Activated CD4-positive, alpha-beta T cell treated with anti-CD3 and anti-CD28 coated beads, Interleukin-2, amount 50 U/mL, for 24 hours (primary cell): ENCODE measurements at places on chromosomes 16 and 17.

DNA sequence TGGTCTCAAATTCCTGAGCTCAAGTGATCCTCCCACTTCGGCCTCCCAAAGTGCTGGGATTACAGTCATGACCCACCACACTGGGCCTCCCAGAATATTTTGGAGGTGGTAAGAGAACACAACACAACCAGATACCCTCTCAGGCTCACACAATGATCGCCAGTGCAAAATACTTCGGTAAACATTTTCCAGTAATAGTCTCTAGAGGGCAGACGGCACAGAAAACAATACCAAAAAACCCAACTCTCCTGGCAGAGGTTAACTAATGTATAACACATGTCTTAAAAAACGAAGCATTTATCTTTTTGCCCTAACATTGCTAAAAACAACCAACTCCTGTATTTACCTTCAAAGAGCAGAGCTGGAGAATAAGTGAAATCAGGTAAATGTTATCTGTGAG is 10.5 kb downstream of the NUFIP2 start:
- no peak for DNase-seq

DNA sequence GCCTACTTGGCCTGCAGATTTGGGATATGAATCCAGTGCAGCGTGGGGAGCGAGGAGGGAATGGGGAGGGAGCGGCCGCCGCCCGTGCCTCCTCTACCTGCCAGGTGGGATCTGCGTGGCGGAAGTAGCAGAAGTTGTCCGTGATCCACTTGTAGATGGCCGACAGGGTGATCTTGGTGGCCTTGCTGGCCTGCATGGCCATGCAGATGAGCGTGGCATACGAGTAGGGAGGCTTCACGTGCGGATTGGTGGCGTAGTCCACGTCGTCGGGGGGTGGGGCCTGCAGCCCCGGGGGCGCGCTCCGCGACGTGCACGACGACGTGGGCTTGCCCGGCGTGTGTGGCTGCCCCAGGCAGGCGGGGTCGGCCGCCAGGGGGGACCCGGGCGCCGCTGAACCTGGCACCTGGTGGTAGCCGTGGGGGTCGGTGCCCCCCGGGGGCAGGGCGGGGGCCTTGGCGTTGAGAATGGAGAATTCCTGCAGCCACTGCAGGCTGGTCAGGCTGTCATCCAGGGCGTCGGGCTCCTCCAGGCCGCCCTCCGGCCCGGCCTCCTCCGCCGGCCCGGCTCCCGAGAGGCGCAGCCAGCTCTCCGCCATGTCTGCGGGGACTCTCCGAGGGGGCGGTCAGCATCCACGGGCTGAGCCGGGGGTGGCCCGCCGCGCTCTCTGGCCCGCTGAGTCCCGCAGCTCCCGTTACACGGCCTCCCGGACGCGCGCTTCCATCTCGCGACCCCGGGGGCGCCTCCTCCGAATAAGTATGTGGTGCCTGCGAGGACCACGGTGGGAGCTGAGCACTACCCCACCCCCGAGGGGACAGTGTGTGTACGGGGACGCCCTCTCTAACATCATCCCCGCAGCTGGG is 1.0 kb downstream of the FOXJ1 start:
- DNase-seq: no peak

- DNase-seq: no peak
These were observed 19.2 kb downstream of the KDM8 start for GRCh38 chr16:27222249-27223225.

- DNase-seq: no peak
These were observed 75.5 kb downstream of the AATF start for GRCh38 chr17:37024181-37024637.

DNA sequence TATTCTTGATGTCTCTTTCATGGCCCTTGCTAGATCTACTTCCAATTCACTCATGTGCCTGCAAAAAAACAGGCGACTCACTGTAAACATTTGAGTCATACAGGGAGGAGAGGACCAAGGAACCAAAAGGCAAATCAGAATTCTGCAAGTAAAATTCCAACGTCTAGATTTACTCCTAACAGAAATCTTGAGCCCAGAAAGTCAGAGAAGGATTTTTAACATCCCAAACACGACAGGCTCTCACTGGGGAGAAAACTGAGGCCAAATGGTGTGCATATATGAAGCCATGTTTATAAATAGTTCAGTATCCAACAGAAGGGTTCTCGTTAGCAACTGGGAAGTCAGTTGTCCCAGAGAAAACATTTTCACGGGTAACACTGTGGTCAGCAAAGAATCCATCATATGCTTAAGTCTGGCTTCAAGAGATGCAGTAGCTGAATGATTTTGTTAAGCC is 40.1 kb downstream of the LITAF start:
- no peak for DNase-seq

DNA sequence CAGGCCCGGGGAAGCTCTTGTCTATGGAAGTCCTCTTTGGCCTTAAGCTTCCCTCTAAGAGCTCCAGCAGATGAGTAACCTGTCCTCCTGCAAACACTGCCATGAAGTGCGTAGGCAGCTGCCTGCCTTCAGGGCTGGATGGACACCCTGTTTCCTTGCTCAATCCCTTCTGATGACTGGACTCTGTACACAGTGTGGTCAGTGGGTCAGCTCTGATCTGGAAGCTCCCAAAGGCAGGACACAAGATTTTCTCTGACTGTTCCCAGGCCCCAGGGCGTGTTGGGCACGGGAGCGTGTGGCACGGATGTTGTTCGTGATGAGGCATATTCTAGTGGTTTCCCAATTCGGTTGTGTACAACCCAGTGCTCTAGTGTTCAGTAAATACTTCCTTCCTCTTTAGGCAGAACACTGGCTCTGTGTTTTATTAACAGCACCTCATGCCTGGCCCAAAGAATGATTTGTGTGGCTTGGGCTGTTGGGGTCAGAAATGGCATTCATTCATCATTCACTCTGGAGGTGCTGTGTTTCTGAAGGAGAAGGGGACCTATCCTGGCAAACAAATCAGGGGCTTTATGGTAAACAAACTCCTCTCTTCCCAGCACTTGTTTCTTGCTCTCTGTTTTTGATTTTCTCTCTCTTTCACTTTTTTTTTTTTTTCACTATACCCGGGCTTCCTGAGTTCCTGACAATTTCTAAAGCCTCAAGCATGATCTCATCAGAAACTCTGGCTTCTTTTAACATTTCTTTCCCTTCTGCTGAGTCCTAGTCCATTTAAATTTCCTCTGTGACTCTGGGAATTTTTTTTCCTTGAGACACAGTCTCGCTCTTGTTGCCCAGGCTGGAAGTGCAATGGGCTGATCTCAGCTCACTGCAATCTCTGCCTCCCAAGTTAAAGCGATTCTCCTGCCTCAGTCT is 12.0 kb upstream of the RNF157 start:
- no peak for DNase-seq

DNA sequence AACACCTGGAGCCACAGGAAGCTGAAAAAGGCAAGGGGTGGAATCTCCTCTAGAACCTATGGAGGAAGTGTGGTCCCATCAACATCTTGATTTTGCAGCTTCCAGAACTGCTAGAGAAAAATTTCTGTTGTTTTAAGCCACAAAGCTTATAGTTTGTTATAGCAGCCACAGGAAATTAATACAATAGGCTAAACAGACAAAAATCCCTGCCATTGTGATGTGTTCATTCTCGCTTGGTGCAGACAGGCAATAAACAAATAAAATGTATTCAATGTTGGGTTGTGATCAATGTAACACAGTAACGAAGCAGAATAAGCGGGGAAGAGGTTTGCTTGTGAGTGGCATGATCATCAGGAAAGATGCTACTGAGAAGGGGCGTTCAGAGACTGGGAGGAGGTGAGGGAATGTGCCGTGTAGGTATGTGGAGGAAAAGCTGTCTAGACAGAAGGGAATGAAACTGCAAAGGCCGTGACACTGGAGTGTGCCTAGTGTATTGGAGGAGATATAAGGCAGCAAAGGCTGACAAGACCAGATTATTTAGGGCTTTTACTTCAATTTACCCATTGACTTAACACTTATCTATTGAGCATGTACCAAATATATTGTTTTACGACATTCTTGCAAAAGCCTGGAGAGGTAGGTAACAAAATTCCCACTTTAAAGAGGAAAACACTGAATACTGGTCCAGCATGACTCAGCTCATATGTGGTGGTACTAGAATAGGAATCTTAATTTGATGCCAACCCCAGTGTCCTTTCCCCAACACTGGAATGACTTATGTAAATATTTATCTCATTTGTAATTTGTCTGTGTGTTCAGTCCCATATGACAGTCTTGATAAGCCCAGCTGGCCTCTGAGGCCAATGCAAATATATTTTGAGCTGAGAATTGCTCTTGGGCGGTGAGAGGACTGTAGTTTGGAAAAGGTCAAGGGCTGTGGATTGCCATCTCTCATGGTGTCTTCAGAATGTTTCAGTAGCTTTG is 375.9 kb downstream of the CDH13 start:
- DNase-seq: no peak

DNA sequence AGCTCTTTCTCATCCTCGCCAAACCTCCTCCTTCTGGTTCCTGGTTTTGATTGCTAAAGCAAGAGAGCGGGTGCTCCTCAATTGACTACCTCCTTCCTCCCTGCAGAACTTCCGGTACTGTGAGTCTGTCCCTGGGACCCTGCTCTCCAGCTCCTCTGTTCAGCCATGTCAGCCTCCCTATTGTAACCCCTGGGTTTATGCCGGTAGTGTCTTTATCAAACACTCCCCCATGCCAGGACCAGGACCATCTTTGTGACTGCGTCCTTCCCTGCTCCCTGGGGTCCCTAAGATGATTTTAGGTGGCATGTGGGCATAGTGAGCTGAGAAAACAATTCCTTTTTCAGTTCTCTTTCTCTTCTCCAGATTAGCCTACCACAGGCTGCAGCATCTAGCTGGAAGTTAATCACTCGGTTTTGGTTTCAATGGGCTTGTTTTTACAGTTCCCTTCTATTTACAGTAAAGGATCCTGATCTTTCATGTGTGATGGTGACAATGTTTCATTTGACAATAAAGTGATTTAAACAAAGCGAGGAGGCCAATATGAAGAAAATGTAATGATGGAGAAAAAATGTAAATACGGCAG is 27.7 kb upstream of the IL21R start:
- no peak for DNase-seq

DNA sequence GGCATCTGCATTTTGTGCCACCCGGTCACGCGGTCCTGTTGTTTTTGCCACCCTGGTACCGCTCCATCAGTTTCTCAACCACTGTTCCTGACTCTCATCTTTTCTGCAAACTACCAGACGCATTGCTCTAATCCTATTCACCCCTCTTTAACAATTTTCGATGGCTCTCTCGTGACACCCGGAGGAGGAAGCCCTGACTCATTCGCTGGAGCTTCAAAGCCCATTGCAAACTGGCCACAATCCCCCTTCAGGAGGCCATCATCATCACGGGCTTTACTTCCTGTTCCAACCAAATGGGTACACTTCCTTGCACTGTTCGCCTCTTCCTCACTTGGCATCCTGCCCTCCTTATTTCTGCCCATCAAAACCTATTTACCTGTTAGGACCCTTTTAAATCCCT is 155.3 kb downstream of the RGS9 start:
- DNase-seq: no peak

GRCh38 chr17:76267051-76267576 is 2.0 kb downstream of the UBALD2 start:
- DNase-seq: no peak

DNA sequence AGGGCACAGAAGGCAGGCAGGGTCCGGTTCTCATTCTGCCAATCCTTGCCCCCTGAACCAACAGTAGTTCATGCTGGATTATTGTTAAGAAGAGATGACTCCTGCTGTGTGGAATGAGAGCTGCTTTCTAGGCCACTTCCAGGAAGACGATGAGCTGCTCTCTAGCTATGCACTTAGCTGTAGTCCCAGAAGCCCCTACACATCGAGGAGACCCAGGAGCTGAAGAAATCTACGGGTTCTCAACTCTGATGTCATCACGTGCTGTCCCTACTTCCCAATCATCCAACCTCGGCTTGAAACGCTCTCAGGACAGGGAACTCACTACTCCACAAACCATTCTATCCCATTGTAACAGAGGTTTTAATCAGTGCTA is 29.0 kb upstream of the EMP2 start:
- DNase-seq: no peak
